ENCODE measurements at places on chromosomes 5 and 9.

GRCh38 chr9:28317745-28318144 lies 744.5 kb upstream of the C9orf72 start:
- no peak for DNase-seq

- no peak for DNase-seq
Observed at GRCh38 chr5:142811866-142812557, 41.8 kb downstream of the ARHGAP26 start.

DNA sequence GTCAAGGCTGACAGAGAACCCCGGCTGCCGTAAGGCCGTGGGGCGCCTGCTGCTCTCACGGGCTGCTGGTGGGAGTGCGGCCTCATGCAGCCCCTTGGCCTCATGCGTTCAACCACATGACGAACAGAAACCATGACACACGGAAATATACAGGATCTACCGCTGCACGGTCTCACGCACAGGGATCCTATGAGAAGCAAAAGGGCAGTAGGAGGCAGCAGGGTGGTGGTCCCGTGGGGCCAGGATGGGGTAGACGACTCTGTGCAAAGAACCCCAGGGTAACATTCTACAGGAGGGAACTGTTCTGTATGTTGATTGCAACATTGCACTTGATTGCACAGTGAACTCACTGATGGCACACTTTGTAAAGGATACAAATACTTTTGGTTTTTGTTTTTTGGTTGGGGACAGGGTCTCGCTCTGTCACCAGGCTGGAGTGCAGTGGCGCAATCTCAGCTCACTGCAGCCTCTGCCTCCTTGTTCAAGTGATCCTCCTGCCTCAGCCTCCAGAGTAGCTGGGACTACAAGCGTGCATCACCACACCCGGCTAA lies 51.6 kb downstream of the NACC2 start:
- no peak for DNase-seq

DNA sequence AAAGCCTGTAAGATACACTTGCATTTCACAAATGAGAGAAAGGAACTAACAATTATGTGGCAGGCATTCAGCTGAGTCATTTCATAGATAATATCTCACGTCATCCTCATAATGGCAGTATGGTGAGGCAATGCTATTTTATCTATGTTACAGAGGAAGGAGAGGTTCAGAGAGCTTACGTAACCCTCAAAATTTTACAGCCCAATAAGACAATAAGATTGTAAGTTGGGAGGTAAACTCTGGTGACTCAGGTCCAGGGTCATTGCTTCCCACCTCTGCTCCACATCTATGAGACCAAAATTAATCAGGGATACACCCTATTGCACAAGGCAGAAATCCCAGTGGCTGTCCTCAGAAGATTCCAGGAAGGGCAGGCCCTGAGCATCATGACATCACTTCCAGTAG lies 309.7 kb downstream of the NSG2 start:
- no peak for DNase-seq

GRCh38 chr5:161096581-161096980 lies 244.6 kb upstream of the ATP10B start:
- no peak for DNase-seq

DNA sequence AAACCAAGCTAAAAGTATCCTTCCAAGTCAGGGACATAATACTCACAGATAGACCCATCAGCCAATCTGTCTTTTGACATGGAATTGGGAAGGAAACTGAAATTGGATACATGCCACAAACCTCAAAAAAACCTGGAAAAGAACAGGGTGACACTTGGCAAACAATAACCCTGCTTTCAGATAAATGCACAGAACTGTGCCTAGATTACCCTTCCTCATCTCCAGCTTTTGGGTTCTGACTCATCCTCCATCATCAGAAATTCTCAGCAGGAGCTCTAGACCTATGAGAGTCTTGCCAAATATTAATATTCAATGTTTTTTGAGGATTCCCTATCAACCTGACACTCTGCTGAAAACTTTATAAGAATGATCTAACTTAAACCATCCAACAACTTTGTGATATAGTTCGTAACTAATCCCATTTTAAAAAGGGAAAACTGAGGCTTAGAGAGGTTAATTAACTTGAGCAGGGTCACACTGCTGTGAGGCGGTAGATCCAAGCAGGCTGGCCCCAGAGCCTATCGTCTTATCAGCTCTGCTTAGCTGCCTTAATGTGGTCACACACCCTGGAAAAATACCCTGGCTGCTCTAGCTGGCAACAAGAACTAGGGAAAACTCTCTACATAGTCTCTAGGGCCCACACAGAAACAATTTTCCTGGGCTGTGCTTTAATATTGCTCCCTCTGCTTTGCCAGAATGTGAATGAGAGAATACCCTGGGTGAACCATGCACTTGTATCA lies 157.0 kb upstream of the TRPC7 start:
- DNase-seq, result no peak

DNA sequence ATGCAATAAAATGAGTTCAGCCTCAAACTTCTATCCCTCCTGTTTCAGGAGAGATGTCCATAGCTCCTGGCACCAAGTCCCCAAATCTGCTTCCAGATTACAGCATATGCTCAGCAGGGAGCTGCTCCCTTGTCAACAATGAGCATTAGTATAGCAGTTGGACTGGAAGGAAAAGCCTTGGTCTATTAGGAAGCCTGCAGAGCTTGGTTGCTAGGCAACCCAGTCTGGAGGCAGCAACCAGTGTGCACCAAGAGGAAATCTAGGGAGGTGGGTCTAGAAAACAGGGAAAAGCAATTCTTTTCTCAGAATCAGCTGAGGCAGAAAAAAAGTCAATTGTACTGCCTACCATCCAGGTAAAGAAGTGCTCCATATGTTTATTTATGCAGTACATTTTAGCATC lies 229.5 kb upstream of the NMUR2 start:
- no peak for DNase-seq

GRCh38 chr5:38226091-38226490 lies 32.3 kb upstream of the EGFLAM start:
- DNase-seq, result no peak

- no peak for DNase-seq
Observed at GRCh38 chr5:23318960-23319359, 188.4 kb upstream of the PRDM9 start.

DNA sequence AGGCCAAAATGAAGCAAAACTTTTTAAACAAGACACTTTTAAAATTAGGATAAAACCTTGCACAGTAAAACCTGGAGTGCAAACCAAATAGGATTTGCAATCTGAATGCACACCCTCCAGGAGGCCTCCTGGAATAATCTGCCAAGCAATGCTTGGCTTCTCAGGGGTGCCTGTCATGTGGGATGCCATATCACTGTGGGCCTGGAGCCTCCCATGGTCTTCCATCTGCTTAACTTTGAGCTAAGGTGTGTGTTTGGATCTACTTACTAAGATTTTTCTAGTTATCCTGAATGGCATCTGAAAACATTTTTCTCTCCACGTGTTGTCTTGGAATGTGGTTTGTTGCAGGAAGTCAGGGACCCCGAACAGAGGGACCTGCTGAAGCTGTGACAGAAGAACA lies 52.1 kb downstream of the RGS7BP start:
- DNase-seq, result no peak

DNA sequence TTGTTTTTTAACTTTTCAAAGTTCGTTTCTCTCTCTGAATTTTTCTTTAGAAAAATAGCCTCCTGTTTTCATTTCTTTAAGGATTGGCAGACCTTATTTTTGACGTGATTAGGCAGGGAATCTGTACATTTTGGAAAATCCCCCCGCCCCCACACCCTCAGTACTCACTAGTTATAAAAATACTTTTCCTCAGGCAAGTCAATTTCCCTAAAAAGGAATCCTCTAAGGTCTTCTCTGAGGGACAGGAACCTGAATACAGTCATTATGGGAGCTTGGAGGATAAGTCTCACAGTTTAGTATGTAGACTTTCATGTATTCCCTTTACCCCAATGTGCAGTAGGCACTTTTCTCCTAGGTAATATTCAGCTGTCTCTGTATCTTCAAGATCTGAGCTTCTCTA lies 3.9 kb upstream of the FER start:
- DNase-seq, result no peak

GRCh38 chr5:34511915-34512314 lies 144.2 kb upstream of the RAI14 start:
- no peak for DNase-seq

- peak; percentile 94 for DNase-seq
Observed at GRCh38 chr5:151080613-151081430, at the start of gene TNIP1. TNIP1 (minus strand) TSS chr5:151081034; CDS start chr5:151065095, 15,939 bp downstream.

GRCh38 chr5:17769277-17769676 lies 135.0 kb downstream of the TAF11L14 start:
- no peak for DNase-seq

DNA sequence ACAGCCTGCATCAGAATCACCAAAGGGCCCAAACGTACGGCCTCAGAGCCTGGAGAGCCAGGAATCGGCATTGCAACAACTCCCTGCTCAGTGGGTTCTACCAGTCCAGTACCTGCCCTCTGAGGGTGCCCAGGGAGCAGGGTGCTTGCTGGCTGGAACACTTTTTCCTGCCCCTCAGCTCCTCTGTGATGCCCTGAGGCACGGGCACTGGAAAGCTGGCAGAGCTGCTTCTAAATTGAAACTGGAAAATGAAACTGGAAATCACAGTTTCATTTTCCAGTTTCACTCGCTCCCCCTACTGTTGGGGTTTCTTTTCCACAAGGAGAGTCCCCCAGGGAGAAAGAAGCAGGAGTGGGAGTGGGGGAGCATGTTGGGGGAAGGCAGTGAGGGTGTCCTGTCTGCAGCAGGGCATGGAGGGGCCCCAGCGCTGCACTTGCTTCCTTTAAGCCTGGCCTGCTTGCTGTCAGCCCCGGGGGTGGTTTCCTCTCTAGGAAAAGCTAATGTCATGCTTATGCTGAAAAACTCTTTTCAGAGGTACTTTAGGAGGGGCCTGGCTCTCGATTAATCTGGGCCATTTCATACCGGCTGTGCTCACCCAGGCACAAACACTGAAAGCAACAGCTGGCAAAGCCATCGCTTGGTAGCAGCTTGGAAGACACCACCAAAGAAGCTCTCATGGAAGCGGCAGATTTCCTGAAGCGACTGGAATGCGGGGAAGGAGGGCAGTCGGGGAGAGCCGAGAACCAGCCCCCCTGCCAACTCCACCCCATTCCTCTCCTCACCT lies 26.2 kb downstream of the IRF1 start:
- no peak for DNase-seq
